Left cardiac atrium (tissue), 4 donors: ENCODE measurements at places on chromosomes 3 and 15. TPM values are rescaled to one million over a fixed set of nuclear protein-coding genes. Genes with fewer than 3 reads are reported as not detected.
A peak's percentile ranks its signal among the peaks of the same experiment; 100 is the strongest.

DNA sequence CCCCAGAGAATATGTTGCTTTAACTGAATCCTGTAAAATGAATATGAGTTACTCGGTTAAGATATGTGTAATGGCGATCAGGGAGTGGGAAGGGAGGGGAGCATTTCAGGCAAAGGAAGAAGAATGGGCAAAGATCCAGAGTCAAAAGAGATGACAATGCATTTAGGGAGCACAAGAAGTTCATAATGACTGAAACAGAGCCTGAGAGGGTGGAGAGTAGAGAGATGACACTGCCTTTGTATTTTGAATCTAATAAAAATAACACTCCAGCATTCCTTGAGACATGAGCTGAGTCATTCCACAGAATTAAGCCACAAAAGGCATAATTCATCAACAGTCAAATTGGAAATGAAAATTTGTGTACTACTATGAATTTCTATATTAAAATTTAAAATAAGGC lies 105.3 kb upstream of the PEX5L start:
- DNase-seq: no peak

DNA sequence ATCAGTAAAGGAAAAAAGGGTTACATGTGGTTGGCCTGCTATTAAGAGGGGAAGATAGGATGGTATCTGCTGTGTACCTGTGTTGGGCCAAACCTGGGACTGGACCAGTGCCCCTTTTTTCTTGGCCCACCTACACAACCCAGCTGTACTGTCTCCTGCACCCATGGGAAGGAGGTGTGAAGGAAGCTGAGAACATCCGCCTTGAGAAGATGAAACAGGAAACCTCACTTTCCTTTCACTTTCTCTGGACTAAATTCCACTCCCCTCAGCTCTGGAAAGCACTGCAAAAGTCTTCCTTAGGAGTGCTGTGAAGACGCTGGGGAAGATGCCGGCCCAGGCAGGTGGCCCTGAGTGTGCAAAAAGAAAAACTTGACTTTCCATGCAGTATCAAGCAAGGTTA lies 37.6 kb downstream of the LRRN1 start:
- DNase-seq: no peak

DNA sequence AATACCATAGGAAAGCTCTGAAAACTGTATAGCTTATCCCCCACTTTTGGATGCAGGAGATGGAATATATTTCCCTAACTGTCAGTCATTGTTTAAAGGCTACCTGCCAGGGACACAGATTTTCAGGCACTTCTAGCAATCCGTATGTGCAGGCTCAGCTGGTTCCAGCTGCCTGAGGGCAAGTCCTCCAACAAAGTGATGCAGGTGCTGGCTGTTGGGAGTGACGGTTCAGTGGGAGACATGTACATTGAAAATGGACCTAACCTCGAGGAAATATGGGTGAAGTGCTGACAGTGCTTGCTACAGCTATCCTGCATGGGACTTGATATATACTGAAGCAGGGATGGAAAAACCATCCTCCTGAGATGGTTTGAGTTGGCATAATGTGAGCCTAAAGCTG lies 153.1 kb upstream of the GAP43 start:
- no peak for DNase-seq

- no peak for DNase-seq
These were observed 4.3 kb downstream of the WDR48 start for GRCh38 chr3:39056151-39056550.

DNA sequence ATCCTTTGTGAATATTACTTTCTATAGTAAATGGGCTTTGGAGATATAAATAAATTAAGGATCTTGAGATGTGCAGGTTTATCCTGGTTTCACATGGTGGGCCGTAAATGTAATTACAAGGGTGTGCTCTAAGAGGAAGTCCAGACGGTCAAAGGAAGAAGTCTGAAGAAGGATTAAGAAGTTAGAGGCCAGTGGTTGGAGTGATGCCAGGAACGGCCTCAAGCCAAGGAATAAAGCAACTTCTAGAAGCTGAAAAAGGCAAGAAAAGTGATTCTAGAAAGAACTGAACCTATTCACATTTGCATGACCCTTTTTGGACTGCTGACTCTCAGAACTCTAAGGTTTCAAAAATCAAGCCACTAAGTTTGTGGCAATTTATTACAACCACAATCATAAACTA lies 981.3 kb upstream of the ALCAM start:
- DNase-seq: peak; percentile 28

DNA sequence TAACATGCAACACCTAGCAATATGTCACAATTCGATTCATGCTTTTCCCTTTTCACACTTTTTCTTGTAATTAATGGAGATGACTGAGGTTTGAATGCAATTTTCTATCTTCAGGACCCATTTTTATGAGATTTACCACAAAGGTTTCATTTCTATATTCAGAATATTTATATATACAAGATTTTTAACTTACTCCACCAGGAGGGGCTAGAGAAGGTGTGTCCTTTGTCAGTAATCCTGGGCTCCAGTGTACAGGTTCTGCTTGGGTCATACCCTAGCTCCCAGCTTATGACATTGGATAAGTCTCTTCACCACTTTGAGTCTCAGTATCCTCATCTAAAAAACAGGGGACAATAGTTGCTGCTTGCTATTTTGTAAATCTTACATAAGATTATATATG lies 95.7 kb upstream of the SLC24A5 start:
- no peak for DNase-seq

DNA sequence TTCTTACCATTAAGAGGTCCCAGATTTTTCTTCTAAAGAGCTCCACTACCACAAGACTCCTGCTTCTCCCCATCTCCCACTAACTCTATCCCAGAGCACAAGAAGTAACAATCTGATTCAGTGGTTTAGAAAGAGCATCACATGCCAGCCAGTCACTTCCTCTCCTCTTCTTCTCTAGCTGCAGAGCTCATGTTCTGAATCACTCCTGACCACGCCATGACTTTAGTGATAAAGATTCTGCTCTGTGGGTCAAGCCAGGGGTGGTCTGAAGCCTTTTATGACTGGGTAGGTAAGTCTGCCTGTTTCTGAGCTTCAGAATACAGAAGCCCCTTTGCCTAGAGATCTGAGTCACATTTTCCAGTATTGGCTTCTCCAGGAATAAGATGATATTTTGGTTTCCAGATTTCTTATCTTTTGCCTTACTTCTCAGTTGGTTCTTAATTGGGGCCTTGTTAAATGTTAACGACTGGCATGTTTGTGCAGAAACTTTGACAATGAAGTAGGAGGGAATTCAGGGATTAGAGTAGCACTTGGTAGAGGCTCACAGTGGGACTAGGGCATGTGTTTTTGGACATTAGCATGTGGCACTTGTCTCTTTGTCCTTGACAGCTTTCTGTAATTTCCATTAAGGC lies 27.6 kb upstream of the ADAMTSL3 start:
- DNase-seq: no peak

- peak; percentile 14 for DNase-seq
These were observed 32.3 kb downstream of the PSTPIP1 start for GRCh38 chr15:77027111-77027696.

- no peak for DNase-seq
These were observed 20.7 kb upstream of the SNRPA1 start for GRCh38 chr15:101315736-101316135.

- no peak for DNase-seq
These were observed 150.9 kb downstream of the RYR3 start for GRCh38 chr15:33461671-33462070.

DNA sequence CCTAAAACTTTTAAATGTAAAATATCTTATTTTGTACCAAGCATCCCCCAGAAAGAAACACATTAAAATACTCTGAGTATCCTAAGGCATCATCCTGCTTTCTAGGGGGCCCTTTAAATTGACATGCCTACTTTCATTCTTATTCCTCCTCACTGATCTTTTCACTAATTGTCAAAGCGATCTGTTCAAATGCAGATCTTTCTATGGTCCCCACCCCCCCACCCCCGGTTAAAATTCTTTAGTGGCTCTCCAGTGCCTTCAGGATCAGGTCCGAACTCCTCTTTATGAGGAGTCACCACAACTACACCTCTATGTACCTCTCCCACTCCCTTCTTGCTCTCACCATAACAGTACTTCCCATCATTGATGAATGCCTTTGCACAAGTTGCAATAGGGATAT lies 19.2 kb upstream of the TFDP2 start:
- no peak for DNase-seq

- DNase-seq: no peak
These were observed 10.4 kb upstream of the NR2F2 start for GRCh38 chr15:96320107-96320506.

- DNase-seq: peak; percentile 32
These were observed 70.1 kb upstream of the GUCA1C start for GRCh38 chr3:109023656-109024254.

- DNase-seq: no peak
These were observed 34.3 kb downstream of the STT3B start for GRCh38 chr3:31567036-31567435.

DNA sequence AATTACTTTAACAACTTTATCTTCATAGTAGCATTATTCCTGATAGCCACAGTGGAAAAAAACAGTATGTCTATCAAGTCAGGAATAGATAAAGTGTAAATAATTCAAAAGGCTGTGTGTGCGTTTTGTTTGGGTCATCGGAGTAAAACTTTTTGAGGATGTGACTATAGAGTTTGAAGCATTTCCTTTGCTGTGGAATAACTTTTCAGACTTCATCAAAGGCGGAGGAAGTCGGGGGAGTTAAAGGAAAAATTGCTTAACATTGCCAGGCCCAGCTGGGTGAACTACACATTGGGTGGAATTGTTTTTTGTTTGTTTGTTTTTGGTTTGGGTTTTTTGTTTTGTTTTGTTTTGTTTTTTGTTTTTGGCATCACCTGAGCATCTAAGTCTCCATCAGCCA lies 70.4 kb upstream of the CRTC3 start:
- no peak for DNase-seq

GRCh38 chr15:69414701-69415167 lies 585 bp downstream of the KIF23 start:
- DNase-seq: peak; percentile 36

DNA sequence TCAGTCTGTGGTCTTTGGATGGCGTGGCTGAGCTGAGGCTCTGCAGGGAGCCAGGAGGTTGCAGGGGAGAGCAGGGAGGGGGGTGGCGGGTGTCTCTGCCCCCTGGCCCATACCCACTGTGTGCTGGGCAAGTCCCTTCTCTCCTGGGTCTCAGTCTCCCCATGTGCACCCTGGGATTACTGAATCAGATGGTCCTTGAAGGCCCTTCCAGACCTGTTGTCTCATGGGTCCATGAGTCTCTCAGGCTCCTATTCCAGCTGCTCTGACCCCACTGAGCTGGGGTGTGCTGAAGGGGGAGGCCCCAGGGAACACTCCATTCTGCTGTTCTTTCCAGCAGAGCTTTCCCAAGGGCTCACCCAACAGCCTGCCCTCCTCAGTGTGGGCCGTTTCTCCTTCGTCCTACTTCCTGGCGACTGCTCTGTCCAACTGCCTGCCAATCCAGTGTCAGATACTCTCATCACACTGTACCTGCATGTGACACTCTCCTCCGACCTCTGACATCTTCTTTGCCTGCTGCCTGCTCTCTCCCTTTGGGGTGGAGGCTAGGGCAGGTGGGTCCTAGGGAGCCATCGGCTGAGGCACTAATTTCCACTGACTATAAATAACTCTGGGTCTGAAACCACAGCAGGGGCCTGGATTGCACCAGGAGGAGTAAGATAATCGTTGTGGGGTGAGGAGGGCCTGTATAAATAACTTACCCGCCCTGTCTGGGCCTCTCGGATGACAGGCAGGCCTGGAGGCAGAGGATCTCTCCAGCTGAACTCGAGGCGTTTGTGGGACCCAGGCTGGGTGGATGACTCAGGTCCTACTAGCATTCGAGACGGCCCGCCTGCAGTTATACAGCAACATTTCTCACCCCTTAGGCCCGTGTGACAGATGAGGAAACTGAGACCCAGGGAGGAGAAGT lies 67.1 kb downstream of the ATP2B2 start:
- DNase-seq: no peak

DNA sequence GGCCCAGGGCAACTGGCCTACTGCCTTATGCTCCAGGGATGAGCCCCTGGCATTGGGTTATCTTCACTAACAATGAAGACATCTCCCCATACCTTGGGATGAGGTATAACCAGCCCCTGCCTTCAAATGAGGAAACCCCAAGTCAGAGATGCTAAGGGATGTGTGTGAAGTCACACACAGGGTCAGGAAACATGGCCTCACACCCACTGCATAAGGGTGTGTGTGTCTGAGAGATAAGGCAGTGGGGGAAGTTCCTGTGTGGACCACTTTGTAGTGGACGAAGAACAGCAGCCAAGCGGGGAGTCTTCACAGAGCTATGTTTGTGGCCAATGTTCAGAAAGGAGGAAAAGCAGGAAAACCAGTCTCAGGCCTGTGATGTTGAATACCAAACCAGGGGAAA lies 10.5 kb downstream of the ELP6 start:
- no peak for DNase-seq

- DNase-seq: no peak
These were observed 114.3 kb downstream of the TGFBR2 start for GRCh38 chr3:30720586-30721313.

- DNase-seq: no peak
These were observed 20.3 kb downstream of the UBP1 start for GRCh38 chr3:33419948-33420347.

Gene SLC9C1
- 1.4 TPM for total RNA-seq

Gene KLHL40
- not detected for total RNA-seq

Gene DNAH1
- total RNA-seq: 3.3 TPM

Gene CLDN16
- total RNA-seq: 0.15 TPM

Gene PLIN1
- 140 TPM for total RNA-seq

Gene CACNA2D2
- 4.6 TPM for total RNA-seq

Gene STRC
- 0.18 TPM for total RNA-seq

Gene DUOXA1
- total RNA-seq: 2.1 TPM
